ENCODE measurements at places on chromosomes 13 and 19.

- DNase-seq: no peak
Observed at GRCh38 chr19:18566953-18567352, 4.7 kb upstream of the UBA52 start.

GRCh38 chr19:41154060-41154459, 39.0 kb upstream of the CYP2S1 start:
- no peak for DNase-seq

- no peak for DNase-seq
Observed at GRCh38 chr13:112978561-112979405, 9.8 kb downstream of the MCF2L start.

DNA sequence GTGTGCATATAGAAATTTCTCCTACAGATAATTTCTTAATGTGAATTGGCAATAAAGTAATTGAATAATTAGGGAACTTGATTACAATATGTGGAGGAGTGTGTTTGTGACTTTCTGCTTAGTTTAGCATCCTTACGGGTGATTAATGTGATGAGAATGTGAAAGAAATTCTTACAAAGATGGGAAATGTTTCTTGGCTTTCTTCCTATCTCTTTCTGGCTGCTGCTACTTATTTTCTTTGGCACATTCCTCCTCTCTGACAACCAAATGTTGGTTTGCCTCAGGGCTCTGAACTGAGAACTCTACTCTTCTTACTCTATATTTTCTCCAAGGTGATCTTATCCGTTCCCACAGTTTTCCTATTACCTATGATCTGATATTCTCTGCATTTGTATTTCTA, 300.1 kb downstream of the TBC1D4 start:
- DNase-seq: no peak

DNA sequence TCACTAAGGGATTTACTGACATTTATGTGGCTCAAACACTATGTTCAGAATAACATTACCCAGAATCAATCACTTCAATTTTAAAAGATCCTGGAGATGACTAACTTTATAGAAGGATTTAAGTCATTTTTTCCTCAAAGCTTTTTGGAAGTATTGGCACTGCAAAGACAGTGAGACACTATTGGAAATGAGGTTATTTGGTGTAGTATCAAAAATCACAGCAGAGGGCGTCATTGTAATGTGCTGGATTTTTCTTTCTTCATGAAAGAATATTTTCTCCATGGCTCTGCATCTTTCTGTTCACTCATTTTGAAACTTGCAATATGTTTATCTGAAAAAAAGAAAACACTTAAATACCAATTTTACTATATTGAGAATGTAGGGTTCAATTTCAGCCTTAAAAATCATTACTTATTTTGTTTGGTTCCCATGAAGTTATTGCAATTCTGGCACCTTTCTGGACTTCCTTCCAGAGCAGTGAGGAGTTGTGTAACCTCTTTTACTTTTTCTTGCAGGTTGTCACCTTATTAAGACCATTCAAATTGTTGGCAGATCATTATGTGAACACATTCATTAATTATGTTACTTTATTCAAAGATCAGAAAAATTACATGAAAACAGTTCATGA, 3.7 kb upstream of the CSNK1A1L start:
- DNase-seq: no peak

DNA sequence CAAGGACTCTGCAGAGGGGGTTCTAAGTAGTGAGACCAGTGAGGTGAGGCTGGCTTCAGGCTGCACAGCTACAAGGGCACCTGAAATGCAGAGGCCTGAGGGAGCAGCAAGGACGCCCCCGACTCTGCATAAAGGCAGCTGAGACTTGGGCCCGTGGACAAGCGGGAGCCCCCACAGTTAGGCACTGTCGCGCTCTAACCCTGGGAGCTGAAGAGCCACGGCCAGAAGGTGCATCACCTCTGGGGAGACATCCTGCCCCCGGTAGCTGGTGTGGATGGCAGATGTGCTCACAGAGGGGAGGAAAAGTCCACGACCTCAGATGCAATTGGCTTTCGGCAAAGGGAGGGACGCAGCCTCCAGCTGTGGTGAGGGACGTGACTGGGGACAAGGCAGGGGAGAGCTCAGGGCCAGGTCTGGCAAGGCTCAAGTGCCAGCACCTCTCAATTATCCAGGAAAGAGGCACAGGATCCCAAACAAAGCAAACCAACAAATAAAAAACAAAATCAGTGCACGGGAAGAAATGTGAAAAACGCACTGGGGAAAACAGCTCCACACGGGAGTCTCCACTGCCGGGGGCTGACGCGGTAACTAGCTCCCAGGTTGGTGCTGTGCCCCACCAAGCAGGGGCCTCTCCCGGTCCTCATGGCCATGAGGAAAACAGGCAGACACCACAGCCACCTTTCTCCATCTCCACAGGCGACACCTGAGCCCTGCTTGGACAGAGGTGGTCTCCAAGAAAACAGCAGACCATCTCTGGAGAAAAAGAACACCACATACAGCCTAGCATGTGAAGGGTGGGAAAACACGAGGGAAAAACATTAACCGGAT, 23.0 kb upstream of the PLPP2 start:
- DNase-seq: no peak

DNA sequence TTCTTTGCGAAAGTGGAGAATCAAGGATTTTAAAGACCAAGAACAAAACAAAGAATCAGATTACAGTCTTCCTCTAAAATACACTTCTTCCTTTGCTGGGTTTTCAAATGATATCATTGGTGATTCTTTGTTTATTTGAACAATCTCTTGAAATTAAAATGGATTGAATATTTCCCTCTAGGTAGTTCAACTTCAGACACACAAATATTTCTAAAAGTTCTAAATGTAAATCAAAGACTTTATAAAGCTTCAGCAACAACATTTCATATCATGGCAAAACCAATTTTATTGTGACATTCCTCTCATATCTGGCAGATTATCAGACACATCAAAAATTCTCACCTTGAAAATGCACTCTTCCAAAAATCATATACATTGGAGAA, 13.0 kb downstream of the ZIC2 start:
- no peak for DNase-seq

DNA sequence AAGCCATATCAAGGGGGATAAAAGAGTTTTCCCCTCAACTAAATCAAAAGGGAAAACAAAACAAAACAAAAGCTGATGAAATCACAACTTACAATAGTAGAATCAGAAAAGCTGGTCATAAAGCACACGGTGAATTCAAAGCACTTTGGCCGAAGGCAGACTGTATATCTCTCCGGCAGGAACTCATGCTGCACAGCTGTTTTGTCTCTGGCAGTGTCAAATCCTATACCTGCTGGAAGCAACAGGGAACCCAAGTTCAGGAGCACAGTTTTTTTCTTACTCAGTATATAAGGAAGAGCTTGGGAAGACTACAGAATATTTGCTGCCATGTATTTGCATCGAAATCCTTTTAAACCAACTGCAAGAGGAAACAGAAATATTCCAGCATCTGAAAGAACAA, 213.7 kb downstream of the RFC3 start:
- DNase-seq: no peak

GRCh38 chr13:76825430-76825829, 60.8 kb downstream of the KCTD12 start:
- no peak for DNase-seq

DNA sequence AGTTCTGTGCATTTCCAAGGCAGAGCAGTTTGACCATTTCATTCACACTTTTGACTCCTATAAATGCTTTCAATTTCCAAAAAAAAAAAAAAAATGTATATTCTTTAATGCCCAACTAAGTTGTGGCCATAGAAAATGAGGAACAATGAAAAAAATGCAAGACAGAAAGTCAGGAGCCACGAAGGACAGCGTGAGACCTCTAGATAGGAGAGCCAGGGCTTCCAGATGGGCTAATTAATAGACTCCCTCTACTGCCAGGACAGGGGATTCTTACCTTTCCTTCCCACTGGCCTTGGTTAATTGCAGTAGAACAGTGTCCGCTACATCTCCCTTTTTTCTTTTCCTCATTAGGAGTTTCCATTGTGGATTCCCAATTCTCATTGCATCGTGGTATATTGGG, 8.6 kb downstream of the FPR3 start:
- DNase-seq: no peak
